Left colon (tissue), 2 donors: ENCODE measurements at places on chromosomes 1 and 21.

- DNase-seq, result no peak
Measured at GRCh38 chr1:31266547-31266946, 26.9 kb upstream of the NKAIN1 start.

DNA sequence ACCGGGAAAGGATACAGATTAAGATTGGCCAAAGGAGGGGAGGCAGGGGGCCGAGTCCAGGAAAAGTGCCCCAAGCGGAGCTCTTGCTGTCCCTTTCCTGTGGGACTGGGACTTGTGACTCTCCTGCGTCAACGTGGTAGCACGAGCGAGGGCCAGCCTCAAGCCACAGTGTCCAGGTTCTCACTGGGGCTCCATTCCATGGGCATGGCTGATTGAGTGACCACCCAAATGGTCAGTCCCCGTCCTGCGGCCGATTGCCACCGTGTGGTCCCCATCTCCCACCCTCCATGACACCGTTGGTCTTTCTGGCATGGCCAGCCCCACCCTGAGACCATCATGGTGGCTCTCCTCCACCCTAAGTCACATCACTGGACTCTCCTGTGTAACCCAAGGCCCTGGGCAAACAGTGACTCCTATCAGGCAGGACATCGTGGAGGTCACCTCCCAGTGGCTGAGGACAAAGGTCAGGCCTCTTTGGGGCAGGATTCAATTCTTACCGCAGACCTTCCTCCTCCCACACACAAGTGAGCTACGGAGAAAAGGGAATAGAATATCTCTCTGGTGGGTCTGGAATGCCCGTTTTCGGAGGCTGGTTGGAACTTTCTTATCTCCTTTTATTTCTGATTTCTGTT lies 8.9 kb upstream of the C1orf174 start:
- DNase-seq, result no peak

DNA sequence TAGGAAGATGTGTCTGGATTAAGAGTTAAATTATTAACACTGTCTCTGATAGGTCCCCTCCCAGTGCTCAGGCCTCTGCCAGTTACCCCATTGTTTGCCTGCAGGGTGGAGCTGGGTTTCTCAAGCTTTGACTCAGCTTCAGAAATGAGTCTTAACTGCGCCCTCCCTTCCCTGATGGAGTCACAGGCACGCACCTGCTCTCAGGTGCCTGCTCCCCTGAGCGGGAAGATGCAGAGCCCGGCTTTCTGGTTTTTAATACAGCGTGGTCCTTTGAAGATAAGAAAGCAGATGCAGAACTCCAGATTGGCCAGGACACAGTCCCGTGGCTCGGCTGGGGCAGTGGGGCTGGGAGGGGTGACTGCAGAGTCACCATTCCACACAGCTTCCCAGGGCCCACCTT lies 3.2 kb upstream of the SPRR4 start:
- DNase-seq, result no peak

GRCh38 chr1:52057876-52058415 lies 1.9 kb downstream of the BTF3L4 start:
- no peak for DNase-seq

- DNase-seq, result no peak
Measured at GRCh38 chr1:221074332-221074731, 195.1 kb downstream of the HLX start.

DNA sequence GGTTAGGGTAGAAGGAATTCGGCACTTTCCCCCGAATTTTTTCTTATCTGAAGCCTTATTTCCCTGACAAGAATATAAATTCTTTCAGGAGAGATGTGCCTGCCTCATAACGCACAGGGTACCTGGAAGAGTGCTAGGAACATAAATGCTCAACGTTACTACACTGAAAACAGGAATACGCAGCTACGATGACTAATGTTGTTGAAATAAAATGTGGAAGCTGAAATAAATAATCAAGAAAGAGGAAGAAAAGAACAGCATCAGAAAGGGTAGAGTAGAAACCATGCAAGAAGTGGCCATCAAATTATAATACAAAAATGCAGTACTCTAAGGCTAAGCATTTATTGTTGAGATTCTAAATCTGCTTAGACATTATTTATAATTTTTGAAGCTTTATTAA lies 33.9 kb downstream of the SLC66A1 start:
- DNase-seq, result no peak

- peak; percentile 77 for DNase-seq
Measured at GRCh38 chr1:202235856-202236837, 42.5 kb downstream of the LGR6 start.

GRCh38 chr1:100035214-100035613 lies 65.4 kb downstream of the SLC35A3 start:
- DNase-seq, result no peak

DNA sequence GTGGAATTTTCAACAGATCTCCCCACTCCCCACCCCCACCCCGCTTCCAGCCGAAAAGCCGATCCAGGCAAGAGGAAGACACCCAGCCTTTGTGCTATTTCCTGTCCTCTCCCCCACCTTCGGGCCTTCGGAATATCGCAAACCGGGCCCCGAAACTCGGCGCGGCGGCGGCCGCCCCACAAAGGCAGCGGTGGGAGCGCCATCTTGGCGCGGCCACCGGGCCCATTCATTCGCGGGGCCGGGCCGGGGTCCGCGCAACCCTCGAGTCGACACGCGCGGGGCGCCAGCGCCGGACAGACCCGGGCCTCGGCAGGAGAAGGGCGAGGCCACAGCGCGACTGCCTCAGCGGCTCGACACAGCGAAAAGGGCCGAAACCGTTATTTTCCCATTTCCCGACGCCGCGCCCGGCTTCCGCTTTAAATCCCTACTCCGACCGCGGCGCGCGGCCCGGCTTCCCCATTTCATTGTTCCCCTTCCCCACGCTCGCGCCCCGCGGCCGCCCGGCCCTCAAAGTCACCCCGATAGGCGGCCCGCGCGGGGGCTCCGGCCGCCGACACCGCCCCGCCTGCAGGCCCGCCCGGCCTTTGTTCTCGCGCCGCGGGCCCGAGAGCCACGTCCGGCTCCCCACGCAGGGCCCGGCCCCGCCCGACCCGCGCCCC lies 911 bp downstream of the GNB1 start:
- DNase-seq, result peak; percentile 73

DNA sequence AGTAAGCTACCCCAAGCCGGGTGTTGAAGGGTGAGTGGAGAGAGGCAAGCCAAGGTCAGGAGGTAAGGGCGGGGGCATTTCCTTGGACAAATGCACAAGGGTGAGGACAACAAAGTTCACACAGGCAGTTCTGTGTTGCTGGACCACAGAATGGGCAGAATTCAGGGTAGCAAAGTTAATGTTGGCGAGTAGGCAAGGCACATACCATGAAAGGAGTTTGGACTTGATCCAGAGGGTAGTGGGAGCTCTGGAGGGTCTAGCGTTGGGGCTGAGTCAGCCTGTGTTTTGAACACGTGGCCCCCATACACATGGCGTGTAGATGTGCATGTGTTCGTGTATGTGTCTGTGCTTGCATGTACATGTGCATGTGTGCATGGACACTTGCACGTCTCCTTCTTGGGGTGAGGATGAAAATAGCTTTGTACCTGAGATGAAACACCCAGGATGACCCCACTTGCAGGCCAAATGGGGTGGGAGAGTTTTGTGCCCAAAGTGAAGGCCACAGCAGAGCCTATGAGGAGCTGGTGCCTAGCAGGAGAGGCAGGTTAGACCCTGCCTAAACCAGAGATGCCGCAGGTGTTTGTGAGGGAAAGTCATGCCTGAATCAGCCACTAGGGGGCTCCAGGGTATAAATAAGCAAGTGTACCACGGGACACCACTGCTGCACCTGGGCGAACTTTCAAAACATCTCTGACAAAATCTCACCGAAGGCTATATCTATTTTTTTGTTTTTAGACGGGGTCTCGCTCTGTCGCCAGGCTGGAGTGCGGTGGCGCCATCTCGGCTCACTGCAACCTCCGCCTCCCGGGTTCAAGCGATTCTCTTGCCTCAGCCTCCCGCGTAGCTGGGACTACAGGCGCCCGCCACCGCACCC lies 21.8 kb downstream of the SLC27A3 start:
- DNase-seq, result peak; percentile 74

GRCh38 chr1:160097911-160098851 lies at the start of gene IGSF8:
TSS of gene IGSF8 (minus strand) at chr1:160098619. CDS start at chr1:160098472, 147 bp downstream.
- peak; percentile 98 for DNase-seq

GRCh38 chr1:84672080-84672854 lies 18.0 kb downstream of the SSX2IP start:
- no peak for DNase-seq

DNA sequence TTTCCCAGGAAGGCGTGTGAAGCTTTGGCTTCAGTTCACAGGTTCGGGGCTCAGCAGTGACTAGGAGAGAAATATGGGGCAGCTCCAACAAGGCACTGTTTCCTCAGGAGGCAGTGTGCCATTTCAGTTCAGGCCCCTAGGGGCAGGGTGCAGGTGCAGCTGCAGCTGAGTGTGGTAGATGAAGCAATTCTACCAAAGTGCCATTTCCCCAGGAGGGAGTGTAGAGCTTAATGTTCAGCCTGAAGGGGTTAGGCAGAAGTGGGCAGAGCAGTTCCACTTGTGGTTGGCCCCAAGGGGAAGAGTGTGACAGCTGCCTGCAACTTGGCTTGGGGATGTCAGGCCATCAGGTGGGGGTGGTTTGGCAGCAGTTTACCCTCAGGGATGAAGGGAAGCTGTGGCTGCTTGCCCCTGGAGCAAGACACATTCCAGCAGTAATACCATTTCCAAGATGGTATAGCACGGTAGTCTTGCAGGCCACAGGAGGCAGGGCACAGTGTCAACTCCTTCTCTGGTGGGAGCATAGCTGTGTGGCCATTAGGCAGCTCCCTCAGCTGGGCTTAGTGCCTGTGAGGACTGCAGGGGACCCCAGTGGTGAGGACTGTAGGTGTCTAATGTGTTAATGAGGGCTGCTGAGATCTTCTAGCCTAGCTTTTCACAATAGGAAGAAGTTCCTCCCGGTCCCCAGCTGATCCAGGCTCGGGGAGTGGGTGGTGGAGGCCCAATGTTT lies 34.7 kb downstream of the RGSL1 start:
- DNase-seq, result no peak

DNA sequence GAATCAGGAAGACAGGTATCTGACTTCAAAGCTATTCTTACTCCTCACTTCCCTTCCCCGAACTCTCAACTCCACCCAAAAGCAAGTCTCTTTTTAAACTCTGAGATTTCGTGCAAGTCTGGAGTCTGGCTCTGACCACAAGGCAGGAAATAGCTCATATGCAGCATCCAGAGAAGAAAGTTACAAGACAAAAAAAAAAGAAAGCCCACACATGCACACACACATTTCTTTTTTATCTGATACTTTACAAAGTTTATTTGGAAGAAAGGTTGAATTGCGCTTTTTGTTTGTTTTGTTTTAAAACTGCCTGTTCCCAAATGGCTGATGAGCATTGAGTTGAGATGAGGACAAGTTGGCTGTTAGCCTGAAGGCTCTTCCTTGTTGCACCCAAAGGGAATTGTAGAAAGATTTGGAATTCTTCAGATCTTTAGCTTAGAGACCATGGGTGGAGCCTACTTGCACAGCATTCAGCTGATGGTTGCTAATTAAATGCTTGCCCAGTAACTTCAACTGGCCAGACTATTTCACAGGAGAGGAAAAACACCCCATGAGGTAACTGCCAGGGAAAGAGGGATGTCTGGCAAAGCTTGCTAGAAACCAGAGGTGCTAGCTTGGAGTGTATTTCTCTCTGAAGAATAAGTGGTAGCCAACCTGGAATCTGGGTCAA lies 490.3 kb downstream of the TTLL7 start:
- no peak for DNase-seq

DNA sequence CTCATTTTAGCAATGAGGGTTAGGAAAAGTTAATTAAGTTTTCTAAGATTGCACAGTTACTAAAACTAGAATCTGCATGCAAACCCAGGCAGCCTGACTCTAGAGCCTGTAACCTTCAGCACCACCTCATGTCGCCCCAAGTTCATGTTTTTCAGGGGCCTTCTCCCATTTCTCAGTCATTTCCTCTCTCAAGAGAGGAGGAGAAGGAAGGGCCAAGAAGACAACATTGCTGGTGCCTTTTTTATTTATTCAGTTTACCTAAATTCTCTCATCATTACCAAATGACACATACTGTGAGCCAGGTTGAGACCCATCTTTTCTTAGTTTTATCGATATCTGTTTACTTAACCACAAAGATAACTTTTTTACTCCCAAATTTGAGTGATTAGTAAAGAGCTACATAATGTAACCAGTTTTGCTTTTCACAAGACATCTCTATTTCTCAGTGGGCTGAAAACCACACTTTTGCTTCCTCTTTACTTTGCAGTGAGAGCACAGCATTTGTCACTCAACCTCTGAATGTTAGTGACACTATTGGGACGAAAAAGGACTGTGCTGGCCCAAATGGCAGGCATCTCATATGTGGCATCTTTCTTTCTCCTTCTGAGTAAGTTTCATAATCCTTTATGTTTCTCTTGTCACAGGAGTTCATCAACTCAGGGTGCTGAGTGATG lies at the start of gene CD101:
TSS of gene CD101 (plus strand) at position 507 of the 674 bp plus-strand sequence. CDS start at position 565, 58 bp downstream.
- DNase-seq, result no peak

DNA sequence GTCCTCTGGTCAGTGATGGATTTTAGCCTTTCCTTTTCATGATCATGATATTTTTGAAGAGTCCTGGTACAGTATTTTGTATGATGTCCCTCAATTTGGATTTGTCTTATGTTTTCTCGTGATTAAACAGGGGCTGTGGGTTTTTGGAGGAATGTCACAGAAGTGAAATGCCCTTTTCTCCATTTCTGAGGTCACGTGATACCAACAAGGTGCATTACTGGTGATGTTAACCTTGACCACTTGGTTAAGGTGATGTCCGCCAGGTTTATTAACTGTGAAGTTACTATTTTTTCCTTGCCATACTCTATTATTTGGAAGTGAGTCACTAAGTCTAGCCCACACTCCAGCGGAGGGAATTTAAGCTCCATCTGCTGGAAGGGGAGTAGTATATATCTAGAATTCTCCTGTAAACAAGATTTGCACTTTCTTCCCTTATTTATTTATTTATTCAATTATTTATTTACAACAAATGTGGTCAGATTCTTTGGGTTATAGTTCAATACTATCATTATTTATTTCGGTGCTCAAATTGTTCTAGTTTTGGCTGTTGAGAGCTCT lies 123.4 kb downstream of the HIVEP3 start:
- no peak for DNase-seq

DNA sequence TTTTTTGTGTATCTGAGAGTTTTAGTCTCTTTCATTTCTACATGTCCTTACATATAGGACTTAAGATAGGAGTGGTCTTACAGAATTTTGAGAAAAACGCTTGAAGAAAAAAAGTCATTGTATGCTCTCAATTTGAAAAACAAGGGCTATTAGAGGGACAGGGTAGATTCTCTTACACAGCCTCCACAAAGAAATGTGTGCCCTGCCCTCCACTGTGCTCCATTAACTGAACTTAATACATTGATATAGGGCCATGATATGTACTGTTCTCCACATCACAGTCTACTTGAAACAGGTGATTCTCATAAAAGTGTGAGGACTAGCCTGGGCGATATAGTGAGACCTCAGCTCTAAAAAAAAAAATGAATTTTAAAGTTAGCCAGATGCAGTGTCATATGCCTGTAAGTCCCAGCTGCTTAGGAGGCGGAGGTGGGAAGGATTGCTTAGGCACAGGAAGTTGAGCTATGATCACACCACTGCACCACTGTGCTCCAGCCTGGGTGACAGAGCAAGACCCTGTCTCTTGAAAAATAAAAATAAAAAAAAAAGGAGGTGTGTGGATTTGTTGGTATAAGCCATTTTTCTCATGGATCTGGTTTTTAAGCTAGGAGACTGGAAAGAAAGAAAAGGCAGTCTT lies 77.0 kb downstream of the HMCN1 start:
- no peak for DNase-seq

- DNase-seq, result no peak
Measured at GRCh38 chr1:200294241-200294640, 115.6 kb downstream of the ZNF281 start.

GRCh38 chr1:156625436-156626078 lies 6.3 kb downstream of the HAPLN2 start:
- peak; percentile 67 for DNase-seq

- no peak for DNase-seq
Measured at GRCh38 chr1:41490911-41491310, 6.4 kb upstream of the EDN2 start.
